Gastrocnemius medialis (tissue), 4 donors: ENCODE measurements at places on chromosomes 13 and 19. TPM values are rescaled to one million over a fixed set of nuclear protein-coding genes. Genes with fewer than 3 reads are reported as not detected.

DNA sequence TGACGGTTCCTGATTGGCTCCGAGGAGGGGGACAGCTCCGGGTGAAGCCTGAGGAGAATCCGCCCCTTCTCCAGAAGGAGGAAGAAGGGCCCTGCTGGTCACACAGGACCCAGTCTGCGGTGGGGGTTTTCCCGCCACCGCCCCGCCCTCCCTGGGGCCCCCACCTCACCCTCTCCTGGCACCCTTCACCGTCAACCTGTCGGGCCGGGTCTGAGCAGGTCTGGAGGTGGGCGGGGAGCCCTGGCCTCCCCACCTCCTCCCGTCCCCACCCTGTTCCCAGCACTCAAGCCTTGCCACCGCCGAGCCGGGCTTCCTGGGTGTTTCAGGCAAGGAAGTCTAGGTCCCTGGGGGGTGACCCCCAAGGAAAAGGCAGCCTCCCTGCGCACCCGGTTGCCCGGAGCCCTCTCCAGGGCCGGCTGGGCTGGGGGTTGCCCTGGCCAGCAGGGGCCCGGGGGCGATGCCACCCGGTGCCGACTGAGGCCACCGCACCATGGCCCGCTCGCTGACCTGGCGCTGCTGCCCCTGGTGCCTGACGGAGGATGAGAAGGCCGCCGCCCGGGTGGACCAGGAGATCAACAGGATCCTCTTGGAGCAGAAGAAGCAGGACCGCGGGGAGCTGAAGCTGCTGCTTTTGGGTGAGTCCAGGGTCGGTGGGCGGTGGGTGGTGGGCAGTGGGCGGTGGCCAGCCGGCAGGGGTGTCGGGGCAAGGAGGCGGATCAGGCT lies at the start of gene GNA15:
Gene GNA15, plus strand, starts transcription at position 73 of the 723 bp plus-strand sequence. Its CDS starts 418 bp downstream, at position 491.
- DNase-seq, result no peak

DNA sequence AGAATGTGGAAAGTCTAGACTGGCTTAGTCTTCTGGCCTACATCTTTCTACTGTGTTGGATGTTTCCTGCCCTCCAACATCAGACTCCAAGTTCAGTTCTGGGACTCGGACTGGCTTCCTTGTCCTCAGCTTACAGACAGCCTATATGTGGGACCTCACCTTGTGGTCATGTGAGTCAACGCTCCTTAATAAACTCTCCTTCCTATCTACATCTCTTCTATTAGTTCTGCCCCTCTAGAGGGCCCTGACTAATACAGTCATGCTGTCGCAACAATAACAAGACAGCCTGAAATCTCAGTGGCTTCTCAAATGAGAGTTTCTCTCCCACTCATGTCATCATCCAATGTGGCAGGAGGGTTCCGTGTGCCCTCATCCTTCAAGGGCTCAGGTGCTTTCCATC lies 347.8 kb downstream of the MZT1 start:
- no peak for DNase-seq

DNA sequence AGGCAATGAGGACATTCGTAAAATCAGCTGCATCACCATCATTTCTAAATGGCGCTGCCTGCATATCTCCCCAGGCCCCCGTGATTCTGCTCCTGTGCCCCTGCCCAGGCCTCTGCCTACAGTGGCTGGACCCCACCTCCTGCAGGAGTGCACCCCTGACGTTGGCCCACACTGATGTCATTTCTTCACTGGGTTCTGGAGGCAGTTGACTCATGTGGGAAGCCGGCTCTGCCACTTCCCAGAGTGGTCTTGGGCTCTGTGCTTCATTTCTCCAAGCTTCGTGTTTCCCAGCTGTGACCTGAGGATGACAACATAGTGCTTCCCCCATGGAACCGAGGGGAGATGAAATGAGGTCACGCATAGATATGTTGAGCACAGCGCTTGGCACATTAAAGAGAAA lies 19.9 kb downstream of the CCNE1 start:
- DNase-seq, result no peak

GRCh38 chr13:44816701-44817100 lies 172.6 kb downstream of the NUFIP1 start:
- DNase-seq, result no peak

ZNF235 gene
- 3.3 TPM for total RNA-seq

SLITRK6 gene
- total RNA-seq, result not detected

IL17D gene
- 14.2 TPM for total RNA-seq

SPIB gene
- total RNA-seq, result 0.15 TPM

OR7C2 gene
- not detected for total RNA-seq
